Esophagus muscularis mucosa (tissue), 4 donors: ENCODE measurements at places on chromosomes 7 and 10. TPM values are rescaled to one million over a fixed set of nuclear protein-coding genes. Genes with fewer than 3 reads are reported as not detected.

DNA sequence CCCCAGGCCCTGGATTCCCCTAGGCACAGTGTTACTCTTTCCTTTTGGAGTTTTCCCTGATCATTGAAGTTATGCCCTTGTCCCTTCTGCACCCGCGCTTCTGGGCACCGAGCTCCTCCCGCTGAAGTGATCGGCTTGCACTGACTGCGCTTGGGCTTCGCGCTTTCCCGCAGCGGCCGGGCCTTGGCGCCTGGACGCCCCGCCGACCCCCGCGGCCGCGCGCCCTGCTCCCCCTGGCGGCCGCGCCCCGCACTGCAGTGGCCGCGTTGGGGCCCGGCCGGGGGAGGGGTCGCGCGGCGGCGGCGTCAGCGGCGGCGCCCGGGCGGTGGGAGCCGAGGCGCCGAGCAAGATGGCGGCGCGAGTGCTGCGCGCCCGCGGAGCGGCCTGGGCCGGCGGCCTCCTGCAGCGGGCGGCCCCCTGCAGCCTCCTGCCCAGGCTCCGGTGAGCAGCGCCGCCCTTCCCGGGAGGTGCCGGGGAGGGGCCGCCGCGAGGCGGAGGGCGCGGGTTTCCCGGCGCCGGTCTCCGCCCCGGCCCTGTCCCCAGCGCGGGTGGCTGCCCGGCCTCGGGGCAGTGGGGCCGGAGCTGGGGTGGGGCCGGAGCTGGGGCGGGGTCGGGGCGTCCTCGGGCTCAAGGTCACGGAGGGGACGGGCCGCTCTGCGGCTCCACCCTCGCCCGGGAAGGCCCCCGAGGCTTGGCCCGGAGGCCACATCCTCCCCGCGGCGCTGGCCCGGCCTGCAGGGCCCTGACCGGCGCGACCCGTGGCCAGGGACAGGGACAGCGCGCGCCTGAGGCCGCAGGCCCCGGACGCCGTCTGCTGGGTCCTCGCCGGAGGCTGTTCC, at the start of gene NIPSNAP2:
TSS of gene NIPSNAP2 (plus strand) at position 325 of the 839 bp plus-strand sequence. CDS start at position 350, 25 bp downstream.
- DNase-seq: peak; percentile 92

GRCh38 chr10:94199565-94199964, 163.2 kb downstream of the NOC3L start:
- no peak for DNase-seq

TMEM229A gene
- not detected for total RNA-seq

MYH16 gene
- total RNA-seq: not detected

GOLGA7B gene
- total RNA-seq: under 0.01 TPM

FAM25A gene
- total RNA-seq: not detected

TSPAN12 gene
- 17.7 TPM for total RNA-seq
